ENCODE measurements at places on chromosomes 3 and 15. TPM values are rescaled to one million over a fixed set of nuclear protein-coding genes. Genes with fewer than 3 reads are reported as not detected.

SPG21 gene
- 60.4 TPM for total RNA-seq

GRAMD2A gene
- total RNA-seq, result not detected

C3orf49 gene
- total RNA-seq, result not detected

CHL1 gene
- total RNA-seq, result not detected

RBMS3 gene
- 0.15 TPM for total RNA-seq

IL5RA gene
- total RNA-seq, result not detected

PCBP4 gene
- total RNA-seq, result 21.1 TPM

ACTR8 gene
- total RNA-seq, result 42.2 TPM

CHRM5 gene
- not detected for total RNA-seq

GP5 gene
- total RNA-seq, result 0.53 TPM

NPAP1 gene
- not detected for total RNA-seq

MME gene
- total RNA-seq, result not detected

DHFR2 gene
- total RNA-seq, result 7.0 TPM

CEMIP gene
- total RNA-seq, result not detected

TRAIP gene
- 27.3 TPM for total RNA-seq

CASR gene
- total RNA-seq, result not detected

TRIM42 gene
- not detected for total RNA-seq

GXYLT2 gene
- total RNA-seq, result not detected

NTRK3 gene
- total RNA-seq, result not detected

ZBTB20 gene
- 10.2 TPM for total RNA-seq

IQCH gene
- total RNA-seq, result 1.9 TPM

EPHB3 gene
- total RNA-seq, result not detected

CCDC9B gene
- total RNA-seq, result 1.5 TPM

TTLL13 gene
- 0.80 TPM for total RNA-seq

TUSC7 gene
- not detected for total RNA-seq

GRM2 gene
- 0.52 TPM for total RNA-seq

RBPMS2 gene
- not detected for total RNA-seq

TADA3 gene
- 90.6 TPM for total RNA-seq

GOLGA8N gene
- total RNA-seq, result 22.9 TPM

INSYN1 gene
- not detected for total RNA-seq

DNAJA4 gene
- total RNA-seq, result 34.0 TPM

HYAL3 gene
- total RNA-seq, result 14.3 TPM

NOP10 gene
- 249 TPM for total RNA-seq

C3orf80 gene
- total RNA-seq, result 0.23 TPM

HDGFL3 gene
- 20.4 TPM for total RNA-seq

STAC gene
- total RNA-seq, result not detected

FNDC3B gene
- 25.4 TPM for total RNA-seq

U2SURP gene
- 163 TPM for total RNA-seq

OCA2 gene
- not detected for total RNA-seq

WDR72 gene
- not detected for total RNA-seq

GOLGA6D gene
- total RNA-seq, result not detected

ITIH4 gene
- 18.0 TPM for total RNA-seq

HCN4 gene
- total RNA-seq, result not detected

SPINK8 gene
- not detected for total RNA-seq

ECE2 gene
- not detected for total RNA-seq

SLC24A5 gene
- not detected for total RNA-seq

GHSR gene
- not detected for total RNA-seq
